ENCODE measurements at places on chromosomes 12 and 14.
A peak's percentile ranks its signal among the peaks of the same experiment; 100 is the strongest.

GRCh38 chr12:50999093-50999492 lies 27.1 kb downstream of the SLC11A2 start:
- DNase-seq: no peak

- no peak for DNase-seq
These were observed 92.1 kb upstream of the KRR1 start for GRCh38 chr12:75603475-75603874.

DNA sequence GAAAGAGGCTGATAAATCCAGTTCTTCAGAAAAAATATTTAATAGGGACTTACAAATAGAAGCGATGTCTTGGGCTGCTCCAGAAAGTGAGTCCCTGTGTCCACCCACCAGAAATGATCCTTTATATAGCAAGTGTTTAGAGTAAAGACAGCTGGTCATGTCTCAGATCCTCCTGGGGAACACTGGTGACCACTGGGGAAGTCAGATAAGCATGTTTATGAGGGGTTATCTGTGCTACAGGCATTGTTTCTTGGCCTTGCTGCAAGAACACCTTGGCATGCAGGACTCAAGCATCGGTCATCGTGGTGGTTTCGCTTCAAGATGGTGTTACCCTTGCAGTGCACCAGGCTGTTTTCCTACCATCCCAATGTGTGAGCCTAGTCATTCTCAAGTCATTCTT lies 27.2 kb downstream of the CPM start:
- DNase-seq: no peak

GRCh38 chr14:71525663-71526221 lies 406.5 kb upstream of the RGS6 start:
- no peak for DNase-seq

- DNase-seq: no peak
These were observed 423.4 kb downstream of the NOVA1 start for GRCh38 chr14:26174395-26174794.

GRCh38 chr14:102530828-102531478 lies 21.4 kb upstream of the ANKRD9 start:
- no peak for DNase-seq

DNA sequence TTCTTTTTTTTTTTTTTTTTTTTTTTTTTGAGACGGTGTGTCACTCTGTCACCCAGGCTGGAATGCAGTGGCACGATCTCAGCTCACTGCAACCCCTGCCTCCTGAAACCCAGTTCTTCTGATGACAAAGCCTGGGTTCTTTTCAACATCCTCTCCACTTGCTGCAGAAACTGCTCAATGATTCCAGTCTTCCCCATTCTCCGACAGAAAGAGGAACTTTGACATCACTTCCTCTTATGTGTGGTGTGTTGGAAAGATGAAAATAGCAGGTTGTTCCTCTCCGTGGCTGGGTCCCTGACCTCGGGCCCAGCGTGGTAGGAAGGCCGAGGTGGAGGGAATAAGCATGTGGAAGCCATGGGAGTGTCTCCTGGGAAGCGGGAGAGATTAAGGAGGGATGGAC lies 198.4 kb downstream of the PHETA1 start:
- DNase-seq: no peak

GRCh38 chr14:71242237-71242748 lies 335.0 kb downstream of the PCNX1 start:
- no peak for DNase-seq

DNA sequence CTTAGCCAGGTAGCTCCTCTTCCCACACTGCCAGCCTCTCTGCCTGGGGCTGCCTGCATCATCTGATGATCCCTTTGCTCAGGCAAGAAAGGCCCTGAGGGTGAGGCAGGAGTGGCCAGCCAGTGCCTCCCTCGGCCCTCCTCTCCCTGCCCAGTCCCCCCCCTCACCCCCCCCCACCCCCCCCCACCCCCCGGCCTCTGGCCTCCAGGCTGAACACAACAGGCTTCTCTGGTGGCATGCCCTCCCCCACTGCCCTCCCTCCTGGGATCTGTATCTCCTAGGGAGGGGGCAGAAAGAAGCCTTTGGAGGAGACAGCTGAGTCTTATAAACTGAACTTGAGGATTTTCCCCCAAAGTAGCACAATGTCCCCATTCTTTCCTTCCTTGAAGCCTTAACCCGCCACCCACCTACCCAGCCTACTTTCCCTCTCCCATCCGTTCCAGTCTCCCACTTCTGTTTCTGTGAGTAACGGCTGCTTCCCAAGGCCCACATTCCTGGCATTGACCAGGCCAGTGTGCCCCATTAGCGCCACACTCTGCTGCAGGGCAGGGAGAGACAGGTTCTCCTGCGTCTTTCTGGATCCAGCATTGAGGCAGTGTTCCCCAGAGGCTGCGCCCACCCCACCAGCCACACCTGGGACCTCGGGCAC lies 82.1 kb downstream of the B4GALNT3 start:
- DNase-seq: no peak

GRCh38 chr14:101152855-101153254 lies 249.3 kb upstream of the RTL1 start:
- DNase-seq: no peak

DNA sequence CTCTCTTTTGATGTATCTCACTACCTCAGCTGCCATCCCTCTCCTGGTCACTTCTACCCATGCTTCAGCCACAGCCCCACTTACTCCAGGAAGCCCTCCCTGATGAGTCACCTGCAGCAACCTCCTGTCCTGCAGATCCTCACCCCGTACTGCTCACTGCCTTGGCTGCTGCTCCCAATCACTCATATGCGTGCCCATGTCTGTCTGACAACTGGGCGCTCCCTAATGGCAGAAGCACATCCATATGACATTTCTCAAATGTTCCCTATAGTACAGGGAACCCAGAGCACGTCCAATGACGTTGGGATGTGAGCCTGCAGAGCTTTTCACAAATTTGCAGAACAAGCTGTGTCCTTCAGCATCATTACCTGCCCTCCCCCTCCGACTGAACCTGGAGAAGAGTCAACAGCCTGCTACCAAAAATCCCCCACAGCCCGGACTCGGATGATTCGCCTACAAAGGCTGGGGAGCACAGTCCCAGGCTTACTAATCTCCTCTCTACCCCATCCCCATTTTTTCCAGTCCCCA lies 90.0 kb downstream of the SINHCAF start:
- peak; percentile 68 for DNase-seq

DNA sequence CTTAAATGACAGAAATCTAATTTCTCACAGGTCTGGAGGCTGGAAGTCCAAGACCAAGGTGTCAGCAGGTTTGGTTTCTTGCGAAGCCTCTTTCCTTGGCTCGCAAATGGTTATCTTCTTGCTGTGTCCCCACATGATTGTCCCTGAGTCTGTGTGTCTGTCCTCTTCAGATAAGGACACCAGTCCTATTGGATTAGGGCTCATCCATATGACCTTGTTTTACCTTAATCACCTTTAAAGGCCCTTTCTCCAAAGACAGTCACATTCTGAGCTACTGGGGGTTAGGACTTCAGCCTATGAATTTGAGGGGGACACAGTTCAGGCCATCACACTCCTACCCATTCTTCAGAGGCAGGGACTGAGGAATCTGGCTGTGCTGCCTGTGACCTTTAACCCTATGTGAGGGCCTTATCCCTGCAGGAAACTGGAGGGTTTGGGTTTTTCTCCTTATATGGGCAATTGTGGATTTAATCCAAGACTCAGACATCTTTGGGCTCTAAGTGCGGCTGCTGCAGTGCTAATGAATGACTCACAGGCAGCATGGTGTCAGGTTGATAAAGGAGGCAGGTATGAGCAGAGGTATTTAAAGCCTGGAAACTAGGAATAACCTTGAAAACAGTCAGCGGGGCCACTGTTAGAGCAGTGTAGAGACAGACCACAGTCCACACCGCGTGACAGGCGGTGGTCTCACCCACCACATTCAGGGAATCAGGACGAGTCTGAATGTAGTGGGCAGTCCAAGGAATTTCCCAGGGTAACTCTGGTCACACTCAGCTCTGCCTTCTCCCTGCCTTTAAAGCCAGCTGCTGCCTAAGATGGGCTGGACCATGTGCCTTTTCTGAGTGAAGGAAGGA lies 10.2 kb downstream of the TPCN1 start:
- DNase-seq: peak; percentile 95
